Cardiac muscle cell (in vitro differentiated cells and primary cell): ENCODE measurements at places on chromosomes 5 and 9. TPM values are rescaled to one million over a fixed set of nuclear protein-coding genes. Genes with fewer than 3 reads are reported as not detected.

The NAIP gene
- total RNA-seq, result 3.3 and 5.5 TPM in 2 replicates

The PRUNE2 gene
- 7.4 and 14.4 TPM in 2 replicates for total RNA-seq

The OLFML2A gene
- total RNA-seq, result 4.7 and 10.7 TPM in 2 replicates

The CMYA5 gene
- 36.5 and 87.2 TPM in 2 replicates for total RNA-seq

The SPATA6L gene
- 0.46 and 0.63 TPM in 2 replicates for total RNA-seq

The PCDH12 gene
- total RNA-seq, result 0.28 and 0.57 TPM in 2 replicates

The PCA3 gene
- not detected in 2 replicates for total RNA-seq

The PRDM9 gene
- not detected in 2 replicates for total RNA-seq

The NSG2 gene
- total RNA-seq, result 0.57 TPM in 1 of 2 replicates, not detected in the other

The AGPAT2 gene
- 59.0 and 72.5 TPM in 2 replicates for total RNA-seq

The ITK gene
- total RNA-seq, result 0.07 TPM in 1 of 2 replicates, not detected in the other

- peak; percentile 91 for DNase-seq
These were observed 59.4 kb upstream of the RAPGEF1 start for GRCh38 chr9:131799177-131799823.

- no peak for DNase-seq
These were observed 394.8 kb upstream of the MEF2C start for GRCh38 chr5:89277816-89278215.

- no peak for DNase-seq
These were observed 43.8 kb downstream of the ACTL7B start for GRCh38 chr9:108811944-108812343.

GRCh38 chr5:88093765-88094164, 174.9 kb downstream of the TMEM161B start:
- DNase-seq, result no peak

DNA sequence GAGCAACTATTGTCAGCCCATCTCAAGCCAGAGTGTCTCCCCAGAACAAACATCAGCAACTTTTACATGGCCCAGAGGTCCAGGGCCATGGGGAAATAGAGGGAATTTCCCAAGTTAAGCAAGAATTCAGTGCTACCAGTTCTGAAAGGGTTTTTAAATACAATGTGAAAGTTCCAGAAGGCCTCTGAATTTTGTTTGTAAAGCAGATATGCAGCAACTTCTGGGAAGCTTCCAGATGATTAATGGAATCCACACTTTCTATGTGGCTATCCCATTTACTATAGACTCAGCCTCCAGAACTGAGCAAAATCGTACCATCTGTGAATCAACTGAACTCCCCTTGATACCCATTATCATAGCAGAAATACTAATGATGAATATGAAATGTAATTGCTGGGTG, 93.8 kb downstream of the FEM1C start:
- DNase-seq, result no peak

- no peak for DNase-seq
These were observed 418.3 kb upstream of the IRX4 start for GRCh38 chr5:2300861-2301574.

DNA sequence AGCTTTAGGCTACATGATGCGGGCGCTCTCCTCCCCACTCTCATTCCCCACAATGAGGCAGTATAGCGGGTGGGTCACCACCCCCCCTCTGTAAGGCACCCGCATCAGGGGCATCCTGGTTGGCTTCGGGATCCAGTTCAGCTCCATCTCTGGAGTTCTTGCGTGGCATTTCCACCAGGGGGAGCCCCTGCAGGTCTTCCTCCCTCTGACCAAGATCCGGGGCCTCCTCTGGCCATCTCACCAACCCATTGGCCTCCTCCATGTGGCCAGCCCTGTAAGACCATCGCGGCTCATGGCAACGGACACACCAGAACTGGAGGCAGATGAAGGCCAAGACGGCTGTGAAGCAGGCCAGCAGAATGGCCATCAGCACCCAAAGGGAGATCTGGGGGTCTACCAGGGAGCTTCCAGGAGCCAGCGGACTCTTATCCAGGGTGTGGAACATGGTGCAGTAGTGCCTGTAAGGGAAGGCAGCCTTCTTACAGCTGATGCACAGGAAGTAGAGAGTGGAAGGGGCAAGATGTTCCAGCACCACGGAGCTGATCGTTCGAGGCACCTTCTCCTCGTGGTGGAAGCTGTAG, 77.0 kb downstream of the CYFIP2 start:
- DNase-seq, result peak; percentile 30

GRCh38 chr5:129511291-129511690, 51.2 kb downstream of the ADAMTS19 start:
- no peak for DNase-seq

DNA sequence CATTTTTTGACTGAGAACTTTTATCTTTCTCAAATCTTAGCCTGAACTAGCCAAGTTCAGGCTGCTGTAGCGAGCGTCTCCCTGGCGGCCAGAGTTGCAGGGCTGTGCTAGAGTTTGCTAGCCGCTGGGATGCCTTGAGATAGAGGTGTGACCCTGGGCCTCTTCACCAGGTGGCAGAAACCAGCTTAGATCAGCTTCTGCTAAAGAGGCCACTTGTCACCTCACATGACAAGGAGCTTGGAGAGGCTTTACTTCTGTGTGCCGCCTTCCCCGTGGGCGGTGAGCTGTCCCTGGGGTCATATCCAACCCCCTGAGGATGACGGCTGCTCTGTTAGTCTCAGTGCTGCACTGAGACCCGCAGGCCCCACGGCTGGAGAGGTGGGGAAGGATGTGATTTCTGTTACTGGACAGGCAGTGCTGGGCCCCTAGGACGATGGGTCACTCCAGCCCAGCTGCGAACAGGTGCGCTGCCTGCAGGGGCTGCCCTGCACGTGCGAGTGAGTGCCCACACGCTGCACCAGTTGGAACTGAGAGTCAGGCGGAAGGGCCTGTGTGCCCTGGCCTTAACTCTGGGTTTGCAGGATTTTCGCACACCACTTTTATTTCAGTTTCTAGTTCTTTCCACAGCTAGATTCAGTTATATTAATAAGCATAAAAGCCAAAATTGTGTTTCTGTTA, 63.8 kb downstream of the EHMT1 start:
- DNase-seq, result no peak

DNA sequence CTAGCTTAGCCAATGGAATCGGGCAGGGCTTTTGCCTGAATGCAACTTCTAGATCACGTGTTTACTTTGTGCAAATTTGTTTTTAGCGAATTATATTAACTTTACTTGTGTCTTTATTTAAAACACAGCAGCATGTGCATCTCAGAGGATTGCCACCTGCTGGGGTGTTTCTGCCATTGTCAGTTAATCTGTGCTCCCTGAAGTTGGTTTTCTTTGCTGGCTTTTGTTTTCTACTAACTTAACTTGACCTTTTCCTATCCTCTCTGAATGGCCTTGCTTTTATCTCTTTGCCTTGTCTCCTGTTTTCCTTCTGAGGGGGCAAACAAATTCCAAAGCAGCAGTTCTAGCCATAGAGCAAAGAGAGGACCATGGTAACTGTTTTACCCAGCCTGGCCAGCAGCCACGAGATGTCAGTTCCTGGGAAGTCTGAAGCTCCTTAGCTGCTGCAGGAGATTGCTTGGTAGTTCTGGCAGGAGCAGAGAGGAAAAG, 67.6 kb downstream of the ARHGEF28 start:
- DNase-seq, result peak; percentile 66

DNA sequence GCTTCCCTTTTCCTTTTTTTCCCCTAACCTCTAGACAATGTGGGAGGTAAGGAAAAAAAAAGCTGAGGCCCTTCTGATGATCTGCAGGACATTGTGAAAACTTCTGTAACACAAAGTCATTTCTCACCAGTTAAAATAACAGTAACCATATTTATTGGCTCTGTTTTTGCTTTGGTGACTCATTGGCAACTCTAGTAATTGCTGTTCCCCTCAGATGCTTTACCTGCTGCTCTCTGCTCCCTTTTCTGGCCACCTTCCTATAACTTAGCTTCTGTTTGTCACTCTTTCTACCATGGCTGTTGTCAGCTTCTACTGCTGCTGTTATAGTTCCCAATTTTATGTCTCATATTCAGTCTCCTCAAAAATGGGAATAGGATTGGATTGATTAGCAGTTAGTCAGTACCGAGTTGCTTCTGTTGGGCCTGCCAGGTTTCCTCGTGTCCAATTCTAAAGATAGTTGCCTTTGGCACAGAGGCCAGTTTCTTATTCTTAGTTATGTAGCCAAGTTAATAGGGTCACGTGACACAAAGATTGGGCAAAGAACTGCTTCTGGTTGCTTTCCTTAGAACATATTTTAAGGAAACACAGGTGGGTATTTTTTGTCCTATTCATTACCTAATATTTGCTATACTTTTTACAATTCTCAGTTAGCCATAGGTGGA, 16.8 kb downstream of the SCAMP1 start:
- DNase-seq, result no peak

DNA sequence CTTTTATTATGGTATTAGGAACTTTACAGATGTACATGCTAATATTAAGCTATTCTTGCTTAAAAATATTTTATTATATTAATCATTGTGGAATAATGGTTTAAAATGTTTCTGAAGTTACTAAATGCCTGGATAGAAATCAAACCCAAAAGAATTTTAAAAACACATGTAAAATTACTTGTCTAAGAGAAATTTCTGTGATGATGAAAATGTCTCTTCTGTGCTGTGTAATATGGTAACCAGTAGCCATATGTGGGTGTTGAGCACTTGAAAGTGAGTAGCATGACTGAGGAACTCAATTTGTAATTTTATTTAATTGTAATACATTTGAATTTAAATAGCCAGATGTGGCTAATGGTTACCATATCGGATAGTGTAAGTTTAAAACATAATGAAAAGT, 66.7 kb upstream of the HSPB3 start:
- no peak for DNase-seq

- peak; percentile 97 for DNase-seq
These were observed 11.5 kb downstream of the SMIM3 start for GRCh38 chr5:150789943-150790611.

GRCh38 chr5:56264417-56265025, 31.4 kb upstream of the ANKRD55 start:
- peak; percentile 46 for DNase-seq

DNA sequence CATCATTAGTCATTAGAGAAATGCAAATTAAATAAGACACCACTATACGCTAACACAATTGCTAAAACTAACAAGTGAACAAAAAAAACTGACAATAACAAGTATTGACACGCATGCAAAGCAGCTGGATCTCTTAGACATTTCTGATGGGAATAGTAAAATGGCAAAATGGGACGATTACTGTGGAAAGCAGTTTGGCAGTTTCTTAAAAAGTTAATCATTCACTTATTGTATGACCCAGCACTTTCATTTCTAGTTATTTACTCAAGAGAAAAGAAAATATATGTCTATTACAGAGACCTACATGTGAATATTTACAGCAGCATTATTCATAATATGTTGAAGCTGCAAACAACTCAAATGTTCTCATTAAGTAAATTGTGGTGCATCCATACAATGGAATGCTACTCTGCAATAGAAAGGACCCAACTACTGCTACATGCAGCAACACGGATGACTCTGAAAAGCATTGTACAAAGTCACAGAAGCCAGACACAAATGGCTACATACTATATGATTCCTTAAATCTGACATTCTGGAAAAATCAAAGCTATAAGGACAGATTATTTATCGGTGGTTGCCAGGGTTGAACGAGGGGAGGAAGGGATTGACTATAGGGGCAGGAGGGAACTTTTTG, 96.8 kb upstream of the ITGA2 start:
- no peak for DNase-seq

GRCh38 chr9:130171226-130172148, 717 bp upstream of the NCS1 start:
- no peak for DNase-seq

GRCh38 chr5:36982146-36982545, 105.6 kb downstream of the NIPBL start:
- DNase-seq, result no peak

- DNase-seq, result no peak
These were observed 14.4 kb downstream of the STK10 start for GRCh38 chr5:172173564-172174153.

- DNase-seq, result no peak
These were observed 17.4 kb downstream of the MARCHF3 start for GRCh38 chr5:127012916-127013315.

GRCh38 chr5:65086234-65086890, 317.6 kb downstream of the CWC27 start:
- DNase-seq, result no peak

DNA sequence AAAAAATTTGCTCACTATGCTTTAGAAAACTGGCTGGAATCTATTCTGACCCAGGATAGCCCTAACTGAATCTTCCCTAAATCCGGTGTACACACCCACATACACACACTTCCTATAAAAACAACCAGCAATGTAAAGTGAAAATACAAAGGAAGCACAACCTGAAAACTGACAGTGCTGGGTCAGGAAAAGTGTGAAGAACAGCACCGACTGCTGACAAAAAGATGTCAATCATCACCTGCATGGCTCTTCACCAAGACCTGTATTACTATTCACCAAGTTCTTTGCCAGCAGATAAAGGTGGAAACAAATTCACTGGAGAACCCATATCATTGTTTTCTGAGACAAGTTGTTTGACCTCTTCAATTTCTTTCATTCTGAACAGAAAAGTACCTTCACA, 293.8 kb upstream of the GRAMD2B start:
- no peak for DNase-seq

DNA sequence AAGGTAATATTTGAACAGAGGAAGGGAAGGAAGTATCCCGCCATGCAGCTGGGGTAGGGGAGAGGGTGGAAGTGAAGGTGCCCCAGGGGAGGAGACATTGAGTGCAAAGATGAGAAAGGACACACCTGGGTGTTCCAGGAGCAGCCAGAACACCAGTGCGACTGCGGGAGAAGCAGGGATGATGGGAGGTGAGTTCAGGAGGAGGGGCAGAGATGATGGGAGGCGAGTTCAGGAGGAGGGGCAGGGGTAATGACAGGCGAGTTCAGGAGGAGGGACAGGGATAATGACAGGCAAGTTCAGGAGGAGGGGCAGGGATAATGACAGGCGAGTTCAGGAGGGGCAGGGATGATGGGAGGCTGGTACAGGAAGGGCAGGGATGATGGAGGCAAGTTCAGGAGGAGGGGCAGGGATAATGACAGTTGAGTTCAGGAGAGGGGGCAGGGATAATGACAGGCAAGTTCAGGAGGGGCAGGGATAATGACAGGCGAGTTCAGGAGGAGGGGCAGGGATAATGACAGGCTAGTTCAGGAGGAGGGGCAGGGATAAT, 17.2 kb upstream of the SPOCK1 start:
- no peak for DNase-seq

- no peak for DNase-seq
These were observed 34.7 kb downstream of the PSIP1 start for GRCh38 chr9:15475923-15476536.

DNA sequence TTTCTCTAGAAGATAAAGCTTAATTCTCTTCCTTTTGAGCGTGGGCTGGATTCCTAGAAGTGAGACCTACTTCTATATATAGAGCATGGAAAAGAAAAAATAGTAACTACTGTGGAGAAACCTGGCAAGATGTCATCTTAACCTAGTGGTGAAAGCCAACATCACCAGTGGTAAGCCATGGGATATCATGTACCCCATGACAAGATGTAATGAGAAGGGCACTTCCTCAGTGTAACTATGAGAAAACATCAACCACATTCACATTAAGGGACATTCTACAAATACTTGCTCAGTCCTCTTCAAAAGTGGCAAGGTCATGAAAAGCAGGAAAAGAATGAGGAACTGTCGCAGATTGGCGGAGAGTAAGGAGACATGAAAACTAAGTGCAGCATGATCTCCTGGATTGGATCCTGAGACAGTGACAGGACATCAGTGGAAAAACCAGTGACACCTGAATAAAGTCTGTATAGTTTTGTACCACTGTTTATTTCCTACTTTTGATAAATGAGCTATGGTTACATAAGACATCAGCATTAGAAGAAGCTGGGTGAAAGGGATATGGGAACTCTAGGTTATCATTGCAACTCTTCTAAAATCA, 65.4 kb downstream of the PRRC1 start:
- no peak for DNase-seq
